ENCODE measurements at places on chromosomes 12 and 14.

- no peak for DNase-seq
Observed at GRCh38 chr12:106358396-106359241, 1.1 kb downstream of the POLR3B start.

- no peak for DNase-seq
Observed at GRCh38 chr14:66231820-66232219, 254.4 kb upstream of the CCDC196 start.

DNA sequence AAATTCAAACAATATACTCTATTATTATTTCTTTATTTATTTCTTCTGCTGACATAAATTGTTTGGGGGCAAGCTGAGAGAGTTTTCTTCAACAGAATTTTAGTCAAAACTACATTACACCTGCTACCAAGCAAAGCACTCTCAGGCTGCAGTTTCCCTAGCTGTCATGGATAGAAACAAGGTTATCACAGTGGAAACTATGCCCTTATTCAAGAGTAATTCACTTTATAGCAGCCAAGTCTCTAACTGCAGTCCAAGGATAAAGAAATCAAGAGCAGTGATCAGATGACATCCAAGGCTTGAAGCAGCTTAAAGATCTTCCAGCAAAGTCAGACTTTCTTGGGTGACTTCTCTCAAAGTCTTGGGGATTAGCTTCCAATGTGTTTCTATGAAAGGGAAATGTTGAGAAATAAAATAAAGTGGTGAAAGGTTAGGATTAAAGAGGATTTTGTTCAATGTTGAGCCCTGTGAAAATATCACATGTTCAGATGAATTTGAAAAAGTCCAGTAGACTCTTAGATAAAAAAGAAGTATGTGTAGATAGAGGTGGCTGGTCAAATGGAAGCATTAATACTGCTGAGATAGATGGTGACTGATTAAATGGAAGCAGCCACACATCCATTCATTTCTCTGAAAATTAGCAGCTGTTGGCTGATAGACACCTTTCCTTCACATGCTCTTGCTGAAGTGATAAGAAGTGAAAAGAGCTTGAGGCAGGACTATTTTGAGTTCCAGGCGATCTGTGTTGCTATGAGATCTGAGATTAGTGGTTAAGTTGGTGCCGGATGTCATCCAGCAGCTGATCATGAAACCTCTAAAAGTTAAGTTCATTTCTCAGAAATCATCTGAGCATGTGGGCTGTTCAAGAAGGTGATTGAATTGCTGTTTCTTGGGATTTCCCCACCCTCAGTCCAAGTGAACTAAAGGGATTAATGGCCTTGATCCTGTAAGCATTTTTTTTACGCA, 257.8 kb upstream of the BTG1 start:
- DNase-seq = no peak

DNA sequence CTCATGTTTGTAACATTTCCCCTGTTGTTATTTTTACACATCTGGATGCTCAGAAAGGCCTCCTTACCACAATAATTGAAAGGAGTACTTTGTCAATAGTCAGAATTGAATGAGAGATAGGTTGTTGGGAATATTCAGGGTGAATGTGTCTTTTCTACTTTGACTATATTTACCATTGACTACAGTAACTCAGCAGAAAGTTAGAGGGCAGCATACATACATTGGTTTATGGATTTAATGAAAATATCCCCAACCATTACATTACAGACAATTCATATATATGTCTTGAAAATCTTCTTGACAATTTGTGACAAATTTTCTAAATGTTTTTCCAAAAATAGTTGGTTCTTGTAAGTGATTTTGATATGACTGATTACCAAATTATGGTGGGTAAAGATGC, 97.7 kb downstream of the NTS start:
- no peak for DNase-seq

GRCh38 chr12:52382854-52383253, 2.6 kb downstream of the KRT84 start:
- no peak for DNase-seq

GRCh38 chr12:90618586-90618985, 336.4 kb downstream of the CCER1 start:
- DNase-seq = no peak

- no peak for DNase-seq
Observed at GRCh38 chr12:2179953-2180736, 127.4 kb downstream of the CACNA1C start.

DNA sequence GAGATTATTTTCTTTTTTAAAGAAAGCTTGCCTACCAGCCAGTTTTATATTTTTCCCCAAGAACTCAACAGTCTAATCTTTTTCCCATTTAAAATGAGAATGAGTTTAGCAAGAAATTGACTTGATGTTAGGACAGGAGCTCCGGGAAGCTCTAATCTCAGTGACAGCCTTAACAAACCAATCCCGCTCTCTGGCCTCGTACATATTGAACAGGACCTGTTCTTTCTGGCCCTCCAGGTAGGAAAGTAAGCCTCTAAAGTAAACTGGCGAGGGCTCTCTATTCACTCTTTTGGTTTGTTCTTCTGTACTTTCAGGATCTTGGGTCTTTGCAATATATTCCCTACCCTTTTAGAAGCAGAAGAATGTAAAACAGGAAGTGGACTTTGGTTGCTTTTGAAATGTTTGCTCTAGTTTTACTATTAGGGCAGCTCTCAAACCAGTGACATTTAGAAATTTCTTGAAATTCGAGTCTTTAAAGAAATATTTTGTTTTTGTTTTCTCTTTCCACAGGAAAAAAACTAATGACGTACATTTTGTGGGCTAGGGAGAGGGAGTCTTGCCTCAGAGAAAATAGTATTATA, 17.9 kb upstream of the NPAS3 start:
- DNase-seq = no peak

DNA sequence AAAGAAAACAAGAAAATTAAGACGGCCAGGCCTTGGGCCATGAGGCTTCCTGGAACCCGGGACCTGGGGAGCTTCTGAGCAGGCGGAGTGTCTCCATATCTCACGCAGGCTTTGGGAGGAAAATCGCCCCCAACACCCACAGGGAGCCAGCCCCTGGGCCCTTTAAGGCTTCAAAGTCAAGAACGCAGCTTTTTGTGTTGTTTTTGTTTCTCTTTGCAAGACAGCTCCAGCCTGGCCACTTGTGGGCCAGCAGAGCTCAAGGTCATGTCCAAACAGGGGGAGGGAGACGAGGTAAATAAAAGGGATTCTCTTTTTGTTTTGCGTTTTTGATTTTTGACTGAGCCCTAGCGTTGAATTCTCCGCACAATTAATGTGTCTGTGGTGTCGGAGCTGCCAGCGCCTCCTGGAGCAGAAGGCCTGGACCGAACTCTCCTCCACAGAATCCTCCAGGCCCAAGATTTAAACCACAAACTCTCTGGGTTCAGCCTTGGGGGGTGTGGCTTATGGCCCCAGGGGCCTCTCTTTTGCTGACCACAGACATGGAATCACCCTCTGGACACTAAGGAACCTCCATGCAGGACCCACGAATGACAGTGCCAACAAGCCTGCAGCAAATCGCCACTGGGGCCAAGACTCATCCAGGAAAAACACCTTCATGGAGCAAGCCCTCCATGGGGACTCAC, 8.2 kb downstream of the SCARB1 start:
- DNase-seq = no peak

DNA sequence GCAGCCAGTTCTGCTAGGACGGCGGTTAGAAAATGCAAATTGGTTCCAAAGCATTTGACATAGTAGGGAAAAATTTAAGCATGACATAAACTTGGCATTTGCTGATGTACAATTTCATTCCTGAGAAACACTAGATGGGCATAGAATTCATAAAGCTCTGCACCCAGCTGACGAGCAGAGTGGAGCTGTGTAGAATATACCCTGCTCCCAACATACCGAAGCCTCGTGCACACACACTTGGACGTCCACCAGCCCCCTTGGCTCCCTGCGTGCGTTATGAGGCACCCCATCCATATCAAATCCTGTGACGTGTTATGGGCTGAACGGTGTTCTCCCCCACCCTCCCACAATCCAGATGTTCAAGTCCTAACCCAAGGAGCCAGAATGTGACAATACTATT, 65.4 kb downstream of the CLMN start:
- DNase-seq = no peak

- DNase-seq = no peak
Observed at GRCh38 chr14:59217011-59217410, 28.5 kb downstream of the DAAM1 start.

DNA sequence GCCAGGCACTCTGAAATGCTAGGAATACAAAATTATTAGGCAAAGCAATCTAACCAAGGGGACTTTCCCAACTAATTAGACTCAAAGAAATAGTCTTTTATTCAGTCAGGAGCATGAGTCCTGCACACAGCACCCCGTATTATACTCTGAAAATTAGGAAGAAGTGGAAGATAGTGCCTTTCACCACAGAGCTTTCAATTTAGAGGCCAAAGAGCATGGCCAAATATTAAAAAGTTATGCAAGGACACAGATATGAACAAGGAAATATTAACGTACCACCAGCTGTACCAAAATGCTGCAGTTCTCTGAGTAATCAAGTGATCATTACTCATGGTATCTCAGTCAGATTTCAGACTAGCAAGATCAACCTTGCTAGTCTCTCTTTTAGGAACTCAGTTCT, 22.6 kb upstream of the MDM2 start:
- DNase-seq = no peak

GRCh38 chr12:104686196-104686595, 229.4 kb downstream of the CHST11 start:
- no peak for DNase-seq

- DNase-seq = no peak
Observed at GRCh38 chr12:10223208-10223607, 10.5 kb downstream of the GABARAPL1 start.

GRCh38 chr12:56601503-56601902, 28.6 kb downstream of the BAZ2A start:
- DNase-seq = no peak

DNA sequence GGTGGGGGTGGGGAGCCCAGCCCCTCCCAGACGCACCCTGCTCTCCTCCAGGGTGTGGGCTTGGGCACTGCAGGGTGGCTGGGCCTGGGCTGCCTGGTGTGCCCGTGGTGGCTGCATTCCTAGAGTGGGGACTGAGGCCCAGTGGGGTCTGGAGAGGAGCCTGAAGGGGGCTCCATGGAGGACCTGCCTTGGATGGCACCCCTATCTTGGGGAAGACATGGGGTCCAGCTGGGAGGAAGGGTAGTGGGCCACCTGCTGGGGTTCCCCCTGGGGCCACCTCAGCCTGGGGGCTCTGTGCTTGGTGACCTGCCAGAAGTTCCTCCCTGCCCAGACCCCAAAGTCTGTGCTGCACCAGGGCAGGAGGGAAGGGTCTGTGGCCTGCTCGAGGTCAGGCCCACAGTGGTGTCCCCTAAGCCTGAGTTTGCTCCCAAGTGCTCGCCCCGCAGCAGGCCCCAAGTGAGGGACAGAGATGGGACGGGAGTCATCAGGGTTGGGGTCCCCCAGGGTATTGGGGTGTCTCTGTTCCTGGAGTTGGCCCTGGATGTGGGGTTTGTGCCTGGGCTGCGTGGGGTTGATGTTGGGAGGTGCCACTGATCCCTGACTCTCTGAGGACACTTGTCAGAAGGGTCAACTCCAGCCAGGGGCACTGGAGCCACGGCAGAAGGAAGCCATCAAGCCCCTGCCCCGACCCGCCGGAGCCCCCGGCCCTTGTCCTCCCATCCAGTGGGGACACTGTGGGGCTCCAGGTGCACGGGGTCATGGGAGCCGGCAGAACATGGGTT, 382.9 kb downstream of the TMEM121 start:
- no peak for DNase-seq

- DNase-seq = no peak
Observed at GRCh38 chr14:101833045-101833444, 71.5 kb downstream of the PPP2R5C start.

GRCh38 chr14:20791187-20791586, 10.1 kb downstream of the RNASE6 start:
- DNase-seq = no peak

DNA sequence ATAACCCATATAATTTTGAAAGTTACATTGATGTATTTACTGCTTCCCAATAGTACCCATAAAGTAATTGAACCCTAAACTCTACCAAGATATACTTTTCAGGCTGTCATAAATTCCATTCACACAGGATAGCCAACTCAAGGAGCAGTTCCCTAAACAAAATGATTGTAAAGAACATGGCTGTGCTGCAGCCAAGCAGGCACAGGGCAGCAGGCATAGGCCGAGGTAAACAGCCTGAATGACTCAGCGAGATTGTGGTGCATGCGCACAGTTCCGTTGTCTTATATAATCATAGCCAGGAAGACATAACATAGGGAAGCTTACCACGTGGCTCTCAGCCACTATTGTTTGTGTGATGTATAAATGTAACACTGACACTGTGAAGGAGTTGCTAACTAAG, 344.9 kb downstream of the FSCB start:
- DNase-seq = no peak

DNA sequence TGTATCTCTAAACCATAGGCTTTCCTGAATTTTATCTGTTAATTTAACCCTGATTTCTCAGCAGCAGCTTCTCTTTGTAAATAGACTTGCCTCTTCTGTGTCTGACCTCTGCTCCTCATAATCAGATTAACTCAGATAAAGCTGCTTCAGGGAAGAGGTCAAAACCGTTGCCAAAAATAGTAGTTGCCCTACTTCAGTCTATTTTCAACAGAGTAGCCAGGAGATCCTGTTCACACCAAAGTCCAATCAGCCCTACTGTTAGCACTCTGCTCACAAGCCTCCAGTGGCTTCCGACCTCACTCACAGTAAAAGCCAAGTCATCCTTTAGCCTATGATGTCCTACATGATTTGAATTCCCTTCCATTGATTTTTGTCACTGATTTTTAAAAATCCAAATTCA, 258.4 kb downstream of the PPFIA2 start:
- DNase-seq = no peak

- DNase-seq = no peak
Observed at GRCh38 chr12:2338991-2339431, 286.2 kb downstream of the CACNA1C start.

- no peak for DNase-seq
Observed at GRCh38 chr14:101465795-101466448, 95.4 kb upstream of the DIO3 start.

GRCh38 chr14:59565087-59565486, 11.5 kb downstream of the CCDC175 start:
- DNase-seq = no peak

DNA sequence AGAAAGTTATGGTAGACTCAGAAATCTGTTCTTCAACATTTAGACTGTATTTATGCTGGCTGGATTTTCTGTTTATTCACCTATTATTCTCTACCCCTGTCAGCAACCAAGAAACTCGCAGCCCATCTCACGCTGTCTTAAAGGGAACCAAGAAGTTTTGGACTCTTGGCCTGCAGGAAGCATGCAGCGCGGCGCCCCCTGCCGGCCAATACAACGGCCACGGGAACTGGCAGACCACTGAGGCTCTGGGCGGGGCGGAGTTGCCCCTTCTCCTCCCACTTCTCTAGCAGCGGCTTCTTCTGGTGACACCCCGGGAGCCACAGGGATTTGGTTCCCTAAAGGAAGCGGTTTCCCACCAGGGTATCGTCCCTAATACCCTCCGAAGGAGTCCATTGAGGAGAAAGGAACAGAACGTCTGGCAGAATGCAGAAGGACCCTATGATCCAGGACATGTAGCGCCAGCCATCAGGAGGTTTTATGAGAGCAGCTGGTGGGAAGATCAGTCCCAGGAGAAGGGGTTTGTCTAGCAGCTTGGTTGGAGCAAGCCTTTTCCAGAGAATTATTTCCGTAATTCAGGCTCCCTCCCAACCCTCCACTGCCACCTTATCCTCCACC, 21.0 kb upstream of the RNASE2 start:
- DNase-seq = no peak

Measured in NCI-H146 (cell line).